Neural crest cell (in vitro differentiated cells): ENCODE measurements at places on chromosomes 2 and 18.

- DNase-seq, result no peak
These were observed 602.9 kb upstream of the RAB6C start for GRCh38 chr2:129376426-129377077.

DNA sequence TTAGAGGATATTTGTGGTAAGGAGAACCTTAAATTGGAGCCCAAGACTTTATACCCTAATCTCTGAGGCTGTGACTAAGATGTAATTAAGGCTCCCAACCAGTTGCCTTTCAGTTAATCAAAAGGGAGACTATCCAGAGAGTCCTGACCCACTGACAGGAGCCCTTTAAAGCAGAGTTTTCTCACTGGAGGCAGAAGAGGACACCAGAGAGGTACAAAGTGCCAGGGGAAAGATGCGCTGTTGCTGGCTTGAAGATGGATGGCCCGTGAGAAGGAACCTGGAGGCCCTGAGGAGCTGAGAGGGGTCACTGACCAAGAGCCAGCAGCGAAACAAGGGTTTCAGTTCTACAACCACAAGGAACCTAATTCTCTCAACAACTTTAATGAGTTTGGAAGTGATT, 137.3 kb downstream of the TMEM131 start:
- no peak for DNase-seq

DNA sequence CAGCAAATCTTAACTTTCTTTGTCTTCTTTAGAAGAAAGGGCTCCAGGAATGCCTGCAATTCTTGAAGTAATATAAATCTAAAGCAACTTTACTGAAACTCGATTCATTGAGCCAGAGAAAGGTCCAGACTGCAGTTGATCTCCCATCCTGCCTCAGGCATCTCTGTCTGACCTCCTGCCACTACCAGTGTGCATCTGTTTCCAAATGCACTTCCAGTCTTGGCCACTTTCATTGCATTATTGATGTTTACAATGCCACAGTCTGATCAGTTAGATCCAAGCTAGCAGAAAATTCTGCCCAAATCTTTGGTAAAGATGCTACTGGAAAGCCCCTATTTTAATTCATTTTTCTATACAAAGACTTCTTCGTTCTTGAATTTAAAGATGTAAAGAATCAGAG, 158.0 kb downstream of the RAPGEF4 start:
- no peak for DNase-seq

DNA sequence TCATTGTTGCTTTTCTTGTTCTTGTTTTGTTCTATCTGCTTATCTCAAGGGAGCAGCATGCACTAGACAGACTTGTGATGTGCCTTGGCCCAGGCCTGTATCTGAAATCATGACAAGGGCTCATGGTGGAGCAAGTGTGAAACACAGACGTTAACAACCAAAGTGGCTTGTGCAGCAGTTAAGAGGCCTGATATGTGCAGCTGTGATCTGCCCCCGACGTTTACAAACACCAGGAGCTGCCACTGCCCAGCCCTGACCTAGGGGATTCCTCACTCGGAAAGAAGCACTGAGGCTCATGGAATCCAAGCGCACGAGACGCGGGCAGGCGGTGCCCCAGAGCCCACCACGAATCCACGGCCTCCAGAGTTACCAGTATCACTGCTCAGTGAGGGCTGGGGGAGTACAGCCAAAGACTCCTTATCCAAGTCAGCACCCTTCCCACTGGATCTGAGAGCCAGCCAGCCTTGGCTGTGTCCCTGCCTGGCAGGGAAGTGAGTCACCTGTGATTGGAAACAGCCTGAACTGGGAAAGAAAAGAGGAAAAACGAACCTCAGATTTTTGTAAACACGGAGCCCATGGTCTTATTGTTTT, 62.3 kb upstream of the SNTG2 start:
- no peak for DNase-seq

- DNase-seq, result no peak
These were observed 17.0 kb upstream of the DSG3 start for GRCh38 chr18:31430554-31430953.

GRCh38 chr2:109422758-109423500, 190.8 kb downstream of the SEPTIN10 start:
- no peak for DNase-seq

GRCh38 chr2:137237055-137237454, 471.7 kb downstream of the THSD7B start:
- DNase-seq, result no peak

DNA sequence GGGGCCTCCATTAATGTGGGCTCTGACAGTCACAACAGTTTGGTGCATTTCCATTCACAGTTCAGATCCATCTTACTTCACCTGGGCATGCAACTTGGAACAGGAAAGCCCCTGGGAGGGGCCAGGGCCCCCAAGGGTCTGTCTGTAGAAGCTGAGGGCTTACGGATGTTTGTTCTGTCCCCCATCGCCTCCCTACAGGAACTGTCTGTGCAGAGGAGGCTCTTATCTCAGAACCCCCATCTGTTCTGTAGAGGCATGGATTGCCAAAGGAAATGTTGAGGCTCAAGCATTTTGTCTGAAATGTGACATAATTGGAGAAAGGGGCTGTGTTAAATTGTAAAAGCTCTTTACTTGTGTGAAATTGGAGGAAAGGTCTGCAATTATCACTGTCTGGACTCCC, 334.3 kb downstream of the CLIP4 start:
- DNase-seq, result no peak

DNA sequence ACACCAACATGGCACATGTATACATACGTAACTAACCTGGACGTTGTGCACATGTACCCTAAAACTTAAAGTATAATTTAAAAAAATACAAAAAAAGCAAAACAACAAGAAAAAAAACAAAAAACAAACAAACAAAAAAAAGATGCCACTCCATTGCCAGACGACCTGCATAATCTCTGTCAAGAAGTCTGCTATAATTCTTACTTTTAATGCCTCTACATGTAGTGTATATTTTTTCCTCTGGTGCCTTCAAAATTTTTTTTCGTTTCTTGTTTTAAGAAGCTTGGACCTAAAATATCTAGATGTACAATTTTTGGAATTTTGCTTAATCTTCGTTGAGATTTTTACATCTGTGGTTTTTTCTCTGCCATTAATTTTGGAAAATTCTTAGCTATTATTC, 235.6 kb upstream of the ZNF521 start:
- DNase-seq, result no peak

DNA sequence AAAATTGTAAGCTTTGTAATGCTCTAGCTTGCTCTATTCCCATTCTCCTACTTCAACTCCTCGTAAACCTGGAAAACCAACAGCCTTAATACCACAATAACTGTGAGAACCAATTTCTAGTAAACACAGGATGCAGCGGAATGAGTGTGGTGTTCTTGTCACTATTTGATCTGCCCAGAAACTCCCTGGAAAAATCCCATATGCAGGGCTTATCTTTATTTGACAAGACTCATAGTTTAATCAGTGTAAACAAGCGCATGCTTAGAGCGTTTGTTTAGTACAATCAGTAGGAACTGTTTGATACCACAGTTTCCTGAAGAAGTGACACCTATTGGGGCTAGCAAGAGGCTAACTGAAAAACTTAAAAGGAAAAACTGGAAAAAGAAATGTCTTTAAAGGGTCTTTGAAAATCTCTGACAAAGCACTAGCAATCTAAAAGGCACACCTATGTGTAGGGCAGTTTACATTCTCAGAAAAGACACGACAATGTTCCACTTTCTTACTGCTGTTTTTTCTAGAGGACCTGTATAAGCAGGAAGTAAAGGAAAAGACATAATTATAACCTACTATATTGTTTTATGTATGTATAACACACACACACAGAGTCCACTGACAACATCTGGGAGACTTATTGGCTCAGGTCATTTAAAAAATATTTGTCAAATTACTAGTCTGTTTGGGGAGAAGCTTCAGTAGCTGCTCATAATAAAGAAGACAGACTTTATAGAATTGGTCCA, 241.4 kb upstream of the KLHL14 start:
- DNase-seq, result no peak

DNA sequence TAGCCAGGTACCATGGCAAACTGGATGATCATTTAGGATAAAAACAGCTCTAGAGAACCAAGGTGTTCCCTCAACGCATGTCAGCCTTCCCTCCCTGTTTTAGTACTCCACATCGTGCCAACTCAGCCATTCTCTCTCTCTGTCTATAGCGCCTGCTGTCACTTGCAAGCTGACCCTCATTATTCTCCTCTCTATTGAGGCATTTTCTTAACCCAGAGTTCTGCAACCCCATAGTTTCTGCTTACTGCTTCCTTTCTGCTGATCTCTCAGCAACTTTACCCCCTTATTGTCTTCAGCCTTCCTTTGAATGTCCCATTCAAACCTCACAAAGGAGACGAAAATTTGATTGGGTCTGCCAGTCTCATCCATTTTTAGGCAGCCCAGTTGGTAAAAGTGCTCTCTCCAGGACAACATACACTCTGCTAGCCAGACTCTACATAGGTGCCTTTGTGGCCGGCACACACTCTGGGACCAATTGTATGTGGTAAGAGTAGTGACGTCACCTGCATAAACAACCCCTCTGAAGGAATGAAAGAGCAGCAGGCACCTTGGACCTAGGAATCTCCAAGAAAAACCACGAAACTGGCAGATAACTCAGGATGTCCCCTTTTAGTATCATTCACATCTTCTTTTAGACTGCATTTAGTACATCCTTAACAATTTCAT, 367.2 kb upstream of the KCNH7 start:
- no peak for DNase-seq

GRCh38 chr18:12652861-12653401, 5.0 kb downstream of the SPIRE1 start:
- no peak for DNase-seq

GRCh38 chr18:68498636-68499035, 216.3 kb downstream of the TMX3 start:
- no peak for DNase-seq

GRCh38 chr2:23083966-23084365, 301.0 kb upstream of the KLHL29 start:
- no peak for DNase-seq

- no peak for DNase-seq
These were observed 51.7 kb downstream of the NOP58 start for GRCh38 chr2:202317080-202317857.

GRCh38 chr18:34794348-34794747, 84.2 kb downstream of the DTNA start:
- DNase-seq, result no peak

DNA sequence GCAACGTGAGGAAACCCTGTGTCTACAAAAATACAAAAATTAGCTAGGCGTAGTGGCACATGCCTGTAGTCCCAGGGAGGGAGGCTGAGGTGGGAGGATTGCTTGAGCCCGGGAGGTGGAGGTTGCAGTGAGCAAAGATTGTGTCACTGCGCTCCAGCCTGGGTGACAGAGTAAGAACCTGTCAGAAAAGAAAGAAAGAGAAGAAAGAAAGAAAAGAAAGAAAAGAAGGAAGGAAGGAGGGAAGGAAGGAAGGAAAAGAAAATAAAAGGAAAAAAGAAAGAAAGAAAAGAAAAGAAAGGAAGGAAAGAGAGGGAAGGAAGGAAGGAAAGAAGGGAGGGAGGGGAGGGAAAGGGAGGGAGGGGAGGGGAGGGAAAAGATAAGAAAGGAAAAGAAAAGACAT, 89.9 kb upstream of the HPCAL1 start:
- no peak for DNase-seq

DNA sequence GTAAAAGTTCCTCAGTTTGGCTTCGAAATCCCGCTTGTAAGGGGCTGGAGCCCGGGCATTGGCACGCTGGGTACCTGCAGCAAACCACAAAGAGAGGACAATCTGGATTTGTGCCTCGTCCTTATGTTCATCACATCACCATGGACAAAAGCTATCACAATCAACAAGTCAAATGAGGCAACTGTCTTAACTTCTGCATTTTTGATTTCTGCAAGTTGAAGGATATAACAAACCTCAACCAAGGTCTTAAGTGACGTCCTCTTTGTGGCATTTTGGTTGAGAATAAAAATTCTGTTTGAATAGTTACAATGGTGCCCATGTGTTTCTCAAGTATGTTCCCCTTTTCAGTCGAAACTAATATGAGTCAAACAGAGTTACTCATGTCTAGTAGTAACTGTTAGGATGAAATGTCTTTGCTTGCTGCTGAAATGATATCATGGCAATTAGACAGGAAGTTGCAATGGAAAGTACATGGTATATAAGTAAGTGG, 70.8 kb upstream of the STK17B start:
- DNase-seq, result no peak

- no peak for DNase-seq
These were observed 220.7 kb downstream of the IRS1 start for GRCh38 chr2:226578879-226579278.

DNA sequence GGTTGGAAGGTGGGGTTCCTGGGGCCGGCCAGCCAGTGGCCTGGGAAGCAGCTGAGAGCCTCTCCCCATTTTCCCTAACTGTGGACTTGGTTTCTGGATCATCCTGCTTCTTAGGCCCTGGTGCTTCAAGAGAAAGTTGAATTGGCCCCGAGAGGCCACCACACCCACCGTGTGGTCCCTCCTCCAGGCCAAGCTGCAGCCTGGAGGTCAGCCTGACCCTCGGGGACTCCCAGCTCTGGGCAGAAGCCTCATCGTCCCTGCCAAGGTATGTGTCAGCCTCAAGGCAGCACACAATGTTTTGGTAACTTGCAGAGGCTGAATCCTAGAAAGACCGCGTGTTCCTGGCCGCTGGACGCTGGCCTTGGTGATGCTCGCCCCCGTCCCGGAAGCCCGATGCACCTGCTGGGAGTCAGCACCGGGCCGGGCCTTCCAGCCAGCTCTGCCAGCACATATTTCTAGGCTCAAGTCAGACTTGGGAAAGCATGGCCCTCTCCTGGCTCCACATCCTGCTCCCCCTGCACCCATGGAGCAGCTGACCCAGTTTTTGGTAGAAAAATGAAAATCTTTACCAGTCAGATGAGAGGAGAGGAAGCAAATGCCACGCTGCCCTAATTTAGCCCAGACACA, 72.6 kb downstream of the ACTR2 start:
- no peak for DNase-seq

GRCh38 chr2:160054984-160055725, 7.3 kb downstream of the PLA2R1 start:
- DNase-seq, result no peak

DNA sequence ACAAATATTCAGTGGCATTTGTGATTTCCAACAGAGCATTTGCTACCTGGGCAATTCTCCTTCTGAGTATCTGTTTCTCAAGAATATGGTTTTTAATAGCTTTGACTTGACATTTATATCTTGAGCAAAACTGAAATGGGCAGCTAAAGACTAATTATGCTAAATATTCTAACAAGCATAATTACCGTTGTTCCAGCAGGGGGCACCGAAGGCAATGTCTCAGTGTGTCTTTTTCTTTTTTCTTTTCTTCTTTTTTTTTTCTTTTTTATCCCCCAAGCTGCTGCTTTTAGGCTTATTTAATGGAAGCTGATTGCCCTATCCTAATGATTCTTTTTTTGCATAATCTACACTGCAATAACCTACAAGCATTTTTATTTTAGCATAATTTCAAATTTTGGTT, 138.9 kb upstream of the NABP1 start:
- peak; percentile 28 for DNase-seq

- DNase-seq, result no peak
These were observed 64.0 kb downstream of the STPG4 start for GRCh38 chr2:47091118-47091517.
